ENCODE measurements at places on chromosomes 4 and X.

GRCh38 chr4:133084421-133084820, 64.7 kb upstream of the PCDH10 start:
- DNase-seq, result no peak

GRCh38 chrX:67543818-67544217, at the start of gene AR:
Gene AR, plus strand, starts transcription at chrX:67544021. Its CDS starts 1,126 bp downstream, at chrX:67545147.
- DNase-seq, result no peak

DNA sequence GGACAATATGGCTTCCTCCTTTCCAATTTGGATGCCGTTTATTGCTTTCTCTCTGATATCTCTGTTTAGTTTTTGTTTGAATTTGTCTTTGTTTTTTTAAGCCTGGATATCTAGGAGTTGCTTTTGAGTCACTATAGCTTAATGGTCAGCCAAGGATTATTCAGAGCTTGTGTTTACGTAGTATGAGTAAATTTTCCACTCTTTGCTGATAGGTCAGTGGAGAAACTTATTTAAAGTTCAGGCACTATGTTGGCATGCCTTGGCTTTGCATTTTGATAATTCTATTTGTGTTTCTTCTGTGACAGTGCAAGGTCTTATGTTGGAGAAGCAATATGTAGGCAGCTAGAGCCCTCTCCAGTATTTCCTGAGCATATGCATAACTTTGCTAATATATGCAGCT, 315.2 kb downstream of the GRID2 start:
- no peak for DNase-seq

DNA sequence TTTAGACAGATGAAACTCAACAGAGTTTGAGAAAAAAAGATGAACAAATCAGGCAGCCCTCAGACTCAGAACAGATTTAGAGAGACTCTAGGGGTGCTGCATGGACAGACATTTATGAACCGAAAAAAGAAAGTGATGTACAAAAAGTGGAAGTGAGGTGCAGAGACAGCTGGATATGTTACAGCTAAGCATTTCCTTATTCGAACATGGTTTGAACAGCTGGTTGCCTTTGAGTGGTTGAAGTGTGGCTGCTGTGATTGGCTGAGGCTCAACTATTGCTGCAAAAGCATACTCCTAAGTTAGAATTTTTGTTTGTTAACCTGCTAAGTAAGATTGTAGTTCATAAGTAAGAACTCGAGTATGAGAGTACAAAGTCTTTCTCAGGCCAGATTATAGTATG, 331.5 kb upstream of the PABPC4L start:
- no peak for DNase-seq

- DNase-seq, result peak; percentile 7
Measured at GRCh38 chr4:81648576-81649275, 177.0 kb upstream of the RASGEF1B start.

GRCh38 chr4:58962424-58962823, 1852.2 kb upstream of the IGFBP7 start:
- DNase-seq, result no peak

DNA sequence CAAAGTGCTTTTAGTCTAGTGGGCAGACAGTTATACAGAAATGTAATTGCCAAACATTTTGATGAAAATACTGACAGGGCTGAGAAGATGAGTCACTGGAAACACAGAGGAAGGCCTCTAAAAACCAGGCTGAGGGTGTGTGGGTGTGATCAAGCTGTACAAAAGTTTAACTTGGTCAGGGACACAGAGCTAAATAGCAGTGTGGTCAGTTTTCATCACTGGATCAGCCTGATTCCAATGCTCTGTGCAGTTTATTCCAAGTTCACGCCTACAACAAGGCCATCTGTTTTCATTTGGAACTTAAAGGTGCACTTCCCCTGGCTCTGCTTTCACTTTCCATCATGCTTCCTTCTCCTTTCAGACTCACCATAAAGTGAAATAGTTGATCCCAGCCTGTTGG, 10.6 kb downstream of the CENPVL3 start:
- no peak for DNase-seq

DNA sequence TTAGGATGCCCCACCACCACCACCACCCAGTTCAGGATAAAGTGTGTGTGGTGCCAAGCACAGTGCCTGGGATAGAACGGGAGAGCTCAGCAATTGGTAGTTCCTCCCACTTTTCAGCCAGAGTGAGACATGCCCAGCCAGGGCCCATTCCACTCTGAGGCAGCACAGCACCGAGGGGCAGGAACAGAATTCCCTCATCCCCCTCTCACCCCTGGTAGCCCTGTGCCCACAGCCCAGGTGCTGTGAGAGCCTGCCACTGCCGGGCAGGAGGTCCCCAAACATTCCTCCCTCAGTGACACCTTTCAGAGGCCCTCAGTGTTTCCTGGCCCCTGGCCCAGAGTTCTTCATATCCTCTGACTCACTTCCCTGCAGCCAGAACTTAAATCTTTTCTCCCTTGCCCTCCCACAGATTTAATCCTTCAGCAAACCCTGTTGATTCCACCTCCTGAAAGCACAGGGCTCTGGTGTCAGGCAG, 8.1 kb downstream of the RIPPLY1 start:
- no peak for DNase-seq

GRCh38 chr4:150896497-150896896, 118.6 kb downstream of the LRBA start:
- DNase-seq, result no peak
